ENCODE measurements at places on chromosomes 1 and 21.

DNA sequence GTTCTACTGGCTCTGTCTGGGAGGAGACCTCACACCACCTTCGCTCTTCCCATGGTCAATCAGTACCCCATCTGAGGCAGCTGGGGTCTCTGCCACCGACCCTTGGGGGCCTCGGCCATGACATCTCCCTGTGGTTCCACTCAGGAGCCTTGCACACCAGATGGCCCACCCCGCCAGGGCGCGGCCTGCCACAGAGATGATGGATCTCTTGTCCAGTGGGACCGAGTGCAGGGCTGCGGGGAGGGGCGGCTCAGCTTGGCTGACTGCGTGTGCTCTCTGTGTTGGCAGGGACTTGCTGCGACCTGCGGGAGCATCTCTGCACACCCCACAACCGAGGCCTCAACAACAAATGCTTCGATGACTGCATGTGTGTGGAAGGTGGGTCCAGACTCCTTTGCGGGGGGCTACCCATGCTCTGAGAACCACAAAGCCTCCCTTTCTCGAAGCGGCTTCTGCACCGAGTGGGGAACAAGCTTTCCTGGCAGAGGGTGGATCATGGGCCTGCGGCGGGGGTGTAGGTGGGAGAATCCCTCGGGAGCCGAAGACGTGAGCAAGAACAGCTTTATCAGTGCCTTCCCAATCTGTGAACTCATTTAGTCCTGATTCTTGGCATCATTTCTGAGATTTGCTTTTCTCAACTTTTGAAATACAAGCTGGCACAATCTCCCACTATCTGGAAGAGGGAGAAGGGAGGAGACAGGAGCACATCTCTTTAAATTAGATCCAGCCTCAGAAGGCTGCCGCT, 20.9 kb upstream of the AGTRAP start:
- DNase-seq, result no peak

GRCh38 chr1:154609398-154610380, 1.7 kb upstream of the ADAR start:
- DNase-seq, result peak; percentile 75

DNA sequence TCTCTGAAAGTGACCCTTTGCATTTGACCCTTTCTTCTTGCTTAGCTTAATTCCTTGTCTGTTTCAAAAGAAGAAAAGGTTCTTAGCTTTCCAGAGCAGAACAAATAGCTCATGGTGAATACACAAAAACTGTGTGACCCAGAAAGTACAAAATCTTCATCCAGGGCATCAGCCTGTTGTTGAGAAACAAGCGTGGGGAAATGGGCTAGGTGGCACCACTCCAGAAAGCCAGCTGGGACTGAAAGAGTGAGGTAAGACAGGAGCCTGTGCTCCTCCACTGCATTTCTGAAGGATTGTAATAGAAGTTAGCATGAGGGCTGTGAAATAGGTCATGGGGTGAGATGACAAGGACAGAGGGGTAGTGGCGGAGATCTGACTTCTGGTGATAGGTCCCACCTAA, 45.8 kb downstream of the CYP2J2 start:
- no peak for DNase-seq

- no peak for DNase-seq
Observed at GRCh38 chr1:29471487-29472313, 235.4 kb downstream of the PTPRU start.

- DNase-seq, result no peak
Observed at GRCh38 chr1:176863613-176864012, 300.9 kb downstream of the ASTN1 start.

- DNase-seq, result no peak
Observed at GRCh38 chr1:158969855-158970254, 38.5 kb downstream of the PYHIN1 start.

DNA sequence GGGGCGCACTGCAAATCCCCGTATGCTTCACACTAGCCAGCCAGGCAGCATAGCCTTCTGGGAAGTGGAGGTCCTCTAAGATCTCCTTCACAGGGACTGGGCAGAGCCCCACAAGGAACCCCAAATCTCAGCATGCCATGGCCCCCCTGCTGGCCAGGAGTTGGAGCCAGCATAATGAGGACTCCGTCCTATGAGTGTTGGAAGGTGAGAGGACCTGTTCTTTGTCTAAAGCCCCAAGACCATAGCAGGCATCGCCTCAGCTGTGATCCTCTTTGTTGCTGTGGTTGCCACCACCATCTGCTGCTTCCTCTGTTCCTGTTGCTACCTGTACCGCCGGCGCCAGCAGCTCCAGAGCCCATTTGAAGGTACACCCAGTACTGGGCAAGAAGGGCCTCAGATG, 1.5 kb downstream of the SHISA4 start:
- DNase-seq, result no peak

DNA sequence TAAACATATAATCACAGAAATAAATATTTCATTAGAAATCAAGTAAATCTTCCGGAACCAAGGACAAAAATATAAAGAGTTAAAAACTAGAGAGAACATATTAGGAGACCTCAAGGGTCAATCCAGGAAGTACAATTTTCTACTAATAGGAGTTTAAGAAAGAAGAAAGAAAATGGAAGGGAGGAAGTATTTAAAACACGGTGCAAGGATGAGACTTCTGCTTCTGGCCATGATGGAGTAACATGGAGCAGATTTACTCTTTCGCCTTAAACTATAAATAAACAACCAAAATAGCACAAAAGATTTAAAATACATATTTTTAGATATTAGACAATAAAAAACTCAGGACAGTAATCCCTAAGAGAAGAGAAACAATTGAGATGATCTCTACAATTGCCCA, 12.6 kb upstream of the IFNAR1 start:
- no peak for DNase-seq

DNA sequence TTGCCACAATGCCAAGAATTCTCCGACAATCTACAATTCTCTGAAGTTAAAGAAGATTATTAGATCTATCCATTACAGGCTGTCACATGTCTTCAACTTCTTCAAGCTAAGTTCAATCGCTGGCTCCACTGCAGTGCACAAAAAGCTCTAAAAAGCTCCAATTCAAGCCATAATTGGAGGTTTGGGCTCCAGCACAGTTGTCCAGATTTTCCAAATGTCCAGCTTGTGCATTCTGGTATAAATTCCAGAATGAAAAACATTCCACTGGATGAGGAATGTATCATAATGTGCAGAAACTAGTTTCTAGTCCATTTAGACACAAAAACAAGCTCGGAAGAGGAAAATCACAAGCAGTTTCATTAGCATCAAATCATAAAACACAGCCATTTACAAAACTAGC, 138.6 kb downstream of the NRIP1 start:
- no peak for DNase-seq

DNA sequence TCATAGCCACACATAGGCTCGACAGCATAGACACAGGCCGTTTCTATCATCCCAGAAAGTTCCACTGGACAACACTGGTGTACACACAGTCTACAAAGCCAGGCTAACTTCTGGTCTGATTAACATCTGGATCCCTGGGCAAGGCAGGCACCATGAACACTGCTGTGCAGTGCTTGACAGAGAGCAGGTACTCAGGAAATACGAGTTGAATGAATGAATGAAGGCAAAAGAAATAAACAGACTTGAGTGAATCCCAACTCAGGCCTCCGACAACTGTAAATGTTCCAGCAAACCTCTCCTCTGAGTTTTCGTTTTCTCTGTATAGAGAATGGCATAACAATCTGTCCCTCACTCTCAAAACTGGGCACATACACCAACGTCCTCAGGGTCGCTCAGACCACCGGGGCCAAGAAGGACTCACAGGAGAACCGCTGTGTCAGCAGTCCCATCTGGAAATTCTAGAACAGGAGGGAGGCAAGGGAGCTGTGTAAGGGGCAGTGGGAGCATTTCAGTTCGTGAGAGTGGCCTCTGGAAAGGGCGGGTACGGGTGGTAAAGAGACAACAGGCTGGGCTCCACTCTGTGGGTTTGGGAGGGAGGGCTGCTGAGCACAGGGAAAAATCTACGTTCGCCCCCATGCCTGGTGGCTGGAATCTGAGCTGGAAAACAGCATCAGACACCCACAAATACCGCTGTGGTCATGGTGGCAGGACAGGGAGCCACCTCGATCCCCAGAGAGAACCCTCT, 15.1 kb upstream of the ECE1 start:
- DNase-seq, result no peak

- no peak for DNase-seq
Observed at GRCh38 chr1:204267191-204267601, 53.4 kb upstream of the GOLT1A start.

GRCh38 chr1:155295183-155295941, 5.9 kb downstream of the PKLR start:
- DNase-seq, result no peak

- DNase-seq, result no peak
Observed at GRCh38 chr1:14791654-14792053, 193.2 kb downstream of the KAZN start.

GRCh38 chr1:169572187-169572586, 14.1 kb downstream of the F5 start:
- no peak for DNase-seq

GRCh38 chr1:163173121-163173520, 29.6 kb downstream of the RGS5 start:
- no peak for DNase-seq

- no peak for DNase-seq
Observed at GRCh38 chr1:209662879-209663327, 10.7 kb upstream of the LAMB3 start.

- DNase-seq, result no peak
Observed at GRCh38 chr21:42651515-42652401, 1.7 kb upstream of the PDE9A start.

DNA sequence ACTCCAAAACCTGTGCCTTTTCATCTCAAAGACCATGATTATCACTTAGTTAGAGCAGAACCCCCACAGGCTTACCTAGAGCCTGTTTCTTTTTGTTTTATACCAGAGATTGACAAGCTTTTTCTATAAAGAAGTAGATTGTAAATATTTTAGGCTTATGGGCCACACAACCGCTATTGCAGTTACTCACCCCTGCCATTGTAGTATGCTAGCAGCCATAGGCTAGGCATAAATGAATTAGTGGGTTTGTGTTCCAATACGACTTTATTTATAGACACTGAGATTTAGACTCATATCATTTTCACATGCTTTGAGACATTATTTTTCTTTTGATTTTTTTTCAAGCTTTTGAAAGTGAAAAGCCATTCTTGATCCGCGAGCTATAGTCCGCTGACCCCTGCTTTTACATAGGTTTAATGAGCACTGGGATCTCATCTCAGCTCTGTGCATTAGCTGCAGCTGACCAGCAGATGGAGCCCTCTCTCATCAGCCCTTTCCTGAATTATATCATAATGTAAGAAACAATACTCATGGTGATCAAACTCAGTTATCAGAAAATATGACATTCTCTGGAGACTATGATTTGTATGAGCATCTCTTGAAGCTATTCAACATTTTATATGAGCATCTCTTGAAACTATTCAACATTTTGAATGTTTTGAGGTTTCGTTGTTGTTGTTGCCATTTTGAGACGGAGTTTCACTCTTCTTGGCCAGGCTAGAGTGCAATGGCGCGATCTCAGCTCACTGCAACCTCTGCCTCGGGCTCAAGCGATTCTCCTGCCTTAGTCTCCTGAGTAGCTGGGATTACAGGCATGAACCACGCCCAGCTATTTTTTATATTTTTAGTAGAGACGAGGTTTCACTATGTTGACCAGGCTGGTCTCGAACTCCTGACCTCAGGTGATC, 111.9 kb upstream of the L1TD1 start:
- DNase-seq, result peak; percentile 53

DNA sequence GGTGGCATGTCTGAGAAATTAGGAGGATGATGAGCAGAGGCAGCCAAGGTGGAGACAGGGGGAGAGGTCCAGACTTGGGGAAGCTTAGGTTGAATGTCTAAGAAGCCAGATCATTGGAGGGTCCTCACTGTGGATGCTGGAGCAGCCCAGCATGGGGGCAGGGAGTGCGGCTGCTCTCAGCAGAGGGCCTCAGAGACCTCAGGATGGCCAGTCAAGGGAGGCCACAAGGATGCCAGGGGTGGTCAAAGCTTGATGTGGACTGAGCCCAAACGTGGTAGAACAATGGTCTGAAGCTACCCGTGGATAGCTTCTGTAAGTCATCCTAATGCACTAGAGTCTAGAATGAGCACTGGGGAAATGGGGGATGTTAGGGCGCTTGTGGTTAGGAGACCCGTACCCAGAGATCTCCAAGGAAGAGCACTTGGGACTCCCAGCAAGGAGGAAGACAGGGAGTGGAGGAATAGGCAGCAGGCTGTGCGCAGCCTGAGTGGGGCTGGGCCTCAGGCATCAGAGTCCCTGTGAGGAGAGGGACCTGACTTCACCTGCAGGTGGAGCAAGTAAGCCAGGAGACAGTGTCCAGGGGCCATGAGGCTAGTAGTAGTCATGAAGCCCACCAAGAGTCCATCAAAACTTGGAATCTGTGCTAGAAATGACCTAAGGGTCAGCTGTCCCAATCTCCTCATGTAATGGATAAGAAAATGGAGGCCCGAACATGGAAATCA, 4.3 kb upstream of the S100A9 start:
- DNase-seq, result no peak

- peak; percentile 85 for DNase-seq
Observed at GRCh38 chr1:228486596-228487335, 416 bp upstream of the RNF187 start.

- no peak for DNase-seq
Observed at GRCh38 chr1:165898837-165899236, 71.4 kb downstream of the UCK2 start.

All from activated naive CD4-positive, alpha-beta T cell treated with anti-CD3 and anti-CD28 coated beads, Interleukin-2, amount 10 ng/mL, durations not matched to agents 7 days and 5 days (primary cell).